HCT116 (cell line): ENCODE measurements at places on chromosomes 5 and 9. TPM values are rescaled to one million over a fixed set of nuclear protein-coding genes. Genes with fewer than 3 reads are reported as not detected.

The PAIP2 gene
- total RNA-seq, result 108 TPM

The SLC34A1 gene
- total RNA-seq, result not detected

The APC gene
- total RNA-seq, result 24.0 TPM

The MLANA gene
- total RNA-seq, result not detected

The THBS4 gene
- total RNA-seq, result 1.5 TPM

The APBB3 gene
- total RNA-seq, result 28.4 TPM

The IL9 gene
- total RNA-seq, result not detected

The MOCS2 gene
- total RNA-seq, result 34.0 TPM

The GFI1B gene
- total RNA-seq, result 0.20 TPM

The GMCL2 gene
- not detected for total RNA-seq

The ADRB2 gene
- 0.25 TPM for total RNA-seq

DNA sequence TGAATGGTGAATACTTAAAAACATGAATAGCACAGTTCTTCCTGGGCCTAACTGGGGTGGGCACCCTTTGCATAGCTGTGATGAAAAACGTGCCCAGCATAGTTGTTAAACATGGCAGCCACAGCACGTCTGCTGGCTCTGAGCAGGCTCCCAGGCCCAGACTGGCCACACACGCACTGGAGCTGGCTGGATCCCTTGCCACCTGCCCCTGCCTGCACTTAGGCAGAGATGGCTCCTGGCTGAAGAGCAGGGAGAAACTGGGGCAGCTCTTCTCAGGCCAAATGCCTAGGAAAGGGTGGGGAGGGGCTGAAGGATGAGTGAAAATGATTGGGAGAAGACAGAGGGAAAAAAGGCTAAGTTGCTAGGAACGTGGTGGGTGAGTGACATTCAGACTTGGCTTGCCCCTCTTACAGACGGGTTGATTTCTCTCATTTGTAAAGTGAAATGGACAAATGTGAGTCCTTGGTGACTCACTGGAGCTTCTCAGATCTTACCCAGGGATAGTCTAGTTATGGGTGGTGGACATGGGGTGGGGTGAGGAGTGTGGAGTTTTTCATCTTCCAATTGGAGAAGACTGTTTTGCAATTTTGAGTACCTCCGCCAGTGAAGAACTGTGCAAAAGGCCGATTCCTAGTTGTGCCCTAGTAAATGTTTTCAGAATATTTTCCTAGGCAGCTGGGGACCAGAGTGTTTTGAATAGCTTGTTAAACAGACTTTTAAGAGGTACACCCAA is 42.4 kb downstream of the TRIO start:
- H3K4me3 ChIP-seq, result 0 out of 2 replicates have a peak overlapping the region, but pooled peaks have one; percentile 6
- H3K27me3 ChIP-seq, result no peaks in the 10 kb centered on the region
- peak overlapping the region; percentile 81 for H3K27ac ChIP-seq
- no peak for DNase-seq

DNA sequence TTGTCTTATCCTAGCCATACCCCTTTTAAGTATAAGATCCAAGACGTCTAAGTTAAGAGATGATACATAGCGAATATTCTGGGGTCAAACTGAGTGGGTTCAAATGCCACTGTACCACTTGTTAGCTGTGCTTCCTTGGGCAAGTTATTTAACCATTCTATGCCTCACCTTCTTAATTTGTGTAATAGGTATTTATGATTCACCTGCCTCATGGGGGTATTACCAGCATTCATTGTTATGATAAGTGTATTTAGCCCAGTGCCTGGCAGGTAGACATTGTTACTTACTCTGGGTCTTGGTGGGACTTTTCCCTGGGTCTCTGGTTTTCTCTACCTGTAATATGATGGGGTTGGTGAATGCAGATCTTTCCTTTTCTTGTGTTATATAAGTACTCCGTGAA is 3.8 kb downstream of the LARP1 start:
- no peak for DNase-seq
- H3K4me1 ChIP-seq, result peaks cover 26% of the 10 kb centered on the region
- H3K27me3 ChIP-seq, result no peaks in the 10 kb centered on the region
- no peak overlapping the region for H3K4me3 ChIP-seq
- peaks cover 4% of the 10 kb centered on the region; the same call in 1 of the 2 replicates for H3K36me3 ChIP-seq
- no peak overlapping the region for H3K27ac ChIP-seq

GRCh38 chr5:5139336-5139776 is 774 bp upstream of the ADAMTS16 start:
- no peaks in the 10 kb centered on the region for H3K4me1 ChIP-seq
- H3K27ac ChIP-seq, result no peak overlapping the region
- H3K36me3 ChIP-seq, result no peaks in the 10 kb centered on the region
- DNase-seq, result no peak

DNA sequence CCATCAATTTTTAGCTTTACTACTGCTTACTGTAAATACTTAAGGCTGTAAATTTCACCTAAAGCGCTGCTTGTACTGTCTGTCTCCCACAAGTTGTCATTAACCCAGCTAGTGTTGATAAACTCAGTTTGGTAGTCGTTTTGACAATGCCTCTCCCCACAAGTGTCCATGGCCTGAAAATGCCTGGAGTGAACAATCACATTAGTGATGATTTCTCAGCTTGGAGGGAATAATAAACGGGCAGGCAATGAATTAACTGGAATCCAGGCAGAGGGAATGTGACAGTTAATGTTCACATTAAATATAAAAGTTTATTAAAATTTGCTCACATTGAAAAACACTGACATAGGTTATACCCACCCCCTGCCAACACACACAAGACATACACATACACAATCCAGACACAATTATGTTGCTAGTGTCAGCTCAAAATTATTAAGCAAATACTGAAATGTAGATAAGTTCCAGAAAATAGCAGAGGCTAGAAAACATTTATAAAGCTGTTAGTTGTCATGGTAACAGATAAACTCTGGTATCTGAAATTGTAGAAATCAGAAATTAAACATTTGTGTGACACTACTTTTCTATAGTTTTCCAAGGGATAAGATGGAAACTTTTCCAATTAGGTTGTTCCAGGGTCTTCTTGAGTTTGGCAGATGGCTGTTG is 341.9 kb downstream of the DIRAS2 start:
- no peak overlapping the region for H3K27ac ChIP-seq
- no peaks in the 10 kb centered on the region for H3K36me3 ChIP-seq
- no peak overlapping the region for H3K4me3 ChIP-seq
- no peak for DNase-seq
- H3K27me3 ChIP-seq, result no peaks in the 10 kb centered on the region

GRCh38 chr5:107772418-107773310 is 101.9 kb upstream of the EFNA5 start:
- H3K27ac ChIP-seq, result no peak overlapping the region
- no peak for DNase-seq
- H3K27me3 ChIP-seq, result no peaks in the 10 kb centered on the region; the same call in 1 of the 2 replicates
- H3K4me3 ChIP-seq, result no peak overlapping the region
- no peaks in the 10 kb centered on the region for H3K4me1 ChIP-seq
- H3K36me3 ChIP-seq, result no peaks in the 10 kb centered on the region

DNA sequence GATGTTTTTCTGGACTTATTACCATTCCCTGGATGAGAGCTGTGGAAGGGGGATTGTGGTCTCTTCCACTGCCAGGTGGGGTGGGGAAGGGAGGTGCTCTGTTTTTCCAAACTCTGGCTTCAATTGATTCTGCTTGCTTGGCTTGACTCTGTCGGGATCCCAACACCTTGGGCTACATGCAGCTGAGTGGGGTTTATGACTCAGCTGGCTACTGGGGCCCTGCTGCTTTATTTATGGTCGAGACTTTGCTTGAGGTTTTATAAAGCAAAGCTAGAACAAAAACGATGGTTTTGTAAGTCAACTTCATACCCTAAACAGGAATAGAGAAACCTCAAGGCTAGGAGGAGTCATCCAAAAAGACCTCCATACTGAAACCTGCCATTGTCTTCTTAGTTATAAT is 76.3 kb downstream of the AOPEP start:
- H3K27ac ChIP-seq, result peak overlapping the region; percentile 25; the same call in 1 of the 2 replicates
- peaks cover 7% of the 10 kb centered on the region; the same call in 1 of the 2 replicates for H3K36me3 ChIP-seq
- DNase-seq, result no peak
- peaks cover 29% of the 10 kb centered on the region for H3K4me1 ChIP-seq
- no peak overlapping the region for H3K4me3 ChIP-seq

- DNase-seq, result no peak
- no peaks in the 10 kb centered on the region for H3K36me3 ChIP-seq
- H3K4me1 ChIP-seq, result peaks cover 10% of the 10 kb centered on the region
- H3K4me3 ChIP-seq, result no peak overlapping the region
- H3K27me3 ChIP-seq, result no peaks in the 10 kb centered on the region
- no peak overlapping the region for H3K27ac ChIP-seq
Measured at GRCh38 chr9:123922911-123923310, 7.0 kb downstream of the DENND1A start.

DNA sequence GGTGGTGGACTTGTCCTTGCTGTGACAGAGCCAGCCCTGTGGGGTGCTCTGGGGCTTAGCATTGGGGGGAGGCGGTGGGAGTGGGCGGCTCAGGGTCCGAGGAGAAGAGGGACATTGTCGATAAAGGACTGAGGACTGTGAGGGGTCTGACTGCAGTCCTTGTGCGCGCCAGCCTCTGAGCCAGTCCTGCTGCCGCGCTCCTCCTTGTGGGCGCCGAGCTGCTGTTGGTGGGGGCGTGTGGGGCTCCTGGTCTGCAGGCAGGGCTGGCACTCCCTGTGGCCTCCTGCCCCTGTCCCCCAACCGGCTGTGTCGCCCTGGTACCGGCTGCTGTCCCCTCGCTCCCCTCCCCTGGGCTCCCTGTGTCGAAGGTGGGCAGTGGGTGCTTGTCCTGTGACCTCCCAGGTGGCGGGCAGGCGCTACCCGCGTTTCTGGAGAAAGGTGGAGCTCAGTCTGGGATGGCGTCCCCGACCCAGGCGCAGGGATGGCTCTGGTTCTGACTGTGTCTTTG is 6.9 kb downstream of the RNU6ATAC start:
- peaks cover 40% of the 10 kb centered on the region; the same call in 1 of the 2 replicates for H3K36me3 ChIP-seq
- H3K27ac ChIP-seq, result no peak overlapping the region
- no peak overlapping the region for H3K4me3 ChIP-seq
- DNase-seq, result no peak

GRCh38 chr5:37722236-37723161 is 117.3 kb downstream of the GDNF start:
- no peaks in the 10 kb centered on the region for H3K36me3 ChIP-seq
- H3K4me3 ChIP-seq, result no peak overlapping the region
- H3K4me1 ChIP-seq, result peaks cover 7% of the 10 kb centered on the region
- no peaks in the 10 kb centered on the region for H3K27me3 ChIP-seq
- DNase-seq, result peak; percentile 40
- no peak overlapping the region for H3K27ac ChIP-seq

DNA sequence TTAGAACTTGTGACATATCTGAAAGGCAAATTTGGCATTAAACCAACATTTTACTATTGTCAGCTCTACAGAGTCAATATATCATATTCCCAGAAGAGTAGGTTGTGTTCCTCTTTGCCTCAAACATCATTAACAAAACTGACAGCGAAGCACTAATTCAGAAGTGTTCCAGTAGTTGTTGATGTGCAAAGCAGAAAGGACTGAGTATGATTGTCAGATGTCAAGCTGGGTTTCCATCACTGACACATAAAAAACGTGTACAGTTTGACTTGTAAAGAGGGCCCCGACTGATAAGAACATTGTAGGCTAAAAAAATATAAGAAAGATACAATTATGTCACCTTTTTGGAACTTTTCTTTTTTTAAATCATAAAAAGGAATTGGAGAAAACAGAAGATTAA is 101.5 kb upstream of the ZNF608 start:
- no peaks in the 10 kb centered on the region for H3K36me3 ChIP-seq
- H3K4me1 ChIP-seq, result no peaks in the 10 kb centered on the region
- no peak overlapping the region for H3K27ac ChIP-seq
- DNase-seq, result no peak
- H3K27me3 ChIP-seq, result no peaks in the 10 kb centered on the region

- H3K36me3 ChIP-seq, result no peaks in the 10 kb centered on the region
- peak overlapping the region; percentile 31 for H3K4me3 ChIP-seq
- no peaks in the 10 kb centered on the region for H3K27me3 ChIP-seq
- DNase-seq, result peak; percentile 55
- peaks cover 46% of the 10 kb centered on the region for H3K4me1 ChIP-seq
Measured at GRCh38 chr5:61304590-61305381, 27.3 kb upstream of the ZSWIM6 start.
